ENCODE measurements at places on chromosomes 3 and 15.

- no peak for DNase-seq
These were observed 486.1 kb upstream of the GOLIM4 start for GRCh38 chr3:168581771-168582225.

DNA sequence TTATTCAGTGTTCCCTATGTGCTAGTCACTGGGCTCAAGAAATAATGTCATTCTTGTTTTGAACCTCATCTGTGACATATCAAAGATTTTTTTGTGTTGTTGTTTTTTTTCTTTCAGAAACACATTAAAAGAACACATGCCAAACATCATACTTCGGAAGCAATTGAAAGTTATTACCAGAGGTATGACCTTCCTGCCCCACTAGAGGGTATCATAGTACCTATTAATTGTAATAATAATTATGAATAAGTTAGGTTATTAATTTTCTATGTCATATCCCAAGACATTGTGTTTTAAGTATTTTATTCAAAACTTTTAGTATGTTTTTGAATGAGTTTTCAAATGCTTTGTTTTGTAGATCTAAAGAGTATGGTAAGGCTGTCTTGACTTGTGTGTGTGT lies 65.7 kb downstream of the CDIN1 start:
- DNase-seq: no peak

DNA sequence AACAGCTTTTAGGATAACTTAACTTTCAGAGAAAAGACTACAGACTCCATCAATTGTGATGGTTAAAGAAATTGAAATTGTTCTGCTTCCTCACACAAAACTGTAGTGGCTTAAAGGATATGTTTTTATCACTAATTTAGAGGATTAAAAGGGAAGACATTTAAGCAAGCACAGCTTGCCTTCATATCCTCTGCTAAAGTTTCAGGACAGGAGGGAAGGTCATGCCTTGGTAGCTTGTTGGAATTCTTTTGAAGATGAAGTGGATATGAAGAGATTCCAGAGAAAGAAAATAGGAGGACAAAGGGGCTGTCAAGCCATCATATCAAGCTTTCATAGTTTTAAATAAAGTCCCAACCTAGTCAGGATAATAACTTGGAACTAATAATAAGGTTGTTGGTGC lies 33.1 kb downstream of the CCDC80 start:
- no peak for DNase-seq

GRCh38 chr15:73957785-73958184 lies 31.5 kb downstream of the LOXL1 start:
- no peak for DNase-seq

- no peak for DNase-seq
These were observed 119.6 kb downstream of the DMXL2 start for GRCh38 chr15:51503003-51503402.

Data from activated CD4-positive, alpha-beta T cell treated with anti-CD3 and anti-CD28 coated beads, Interleukin-2, amount 50 U/mL, for 24 hours (primary cell).